Thoracic aorta endothelial cell (primary cell): ENCODE measurements at places on chromosomes 6 and 20. TPM values are rescaled to one million over a fixed set of nuclear protein-coding genes. Genes with fewer than 3 reads are reported as not detected.

TAF4 gene
- 8.8 and 13.2 TPM in 2 replicates for total RNA-seq

ARMH2 gene
- total RNA-seq: not detected in 2 replicates

PRRT1 gene
- total RNA-seq: 0.14 TPM in 1 of 2 replicates, not detected in the other

GINS1 gene
- total RNA-seq: 27.7 and 33.9 TPM in 2 replicates

EPPIN gene
- total RNA-seq: not detected in 2 replicates

ERVFRD-1 gene
- total RNA-seq: not detected in 2 replicates

MLIP gene
- total RNA-seq: 2.7 and 24.1 TPM in 2 replicates

FRK gene
- total RNA-seq: 0.07 and 0.13 TPM in 2 replicates

PNISR gene
- total RNA-seq: 99.3 and 114 TPM in 2 replicates

CDSN gene
- total RNA-seq: not detected in 2 replicates

FBXO5 gene
- total RNA-seq: 33.6 and 40.2 TPM in 2 replicates

RNF182 gene
- 0.14 and 0.40 TPM in 2 replicates for total RNA-seq

FERMT1 gene
- total RNA-seq: 3.3 and 6.5 TPM in 2 replicates

MAP3K5 gene
- 25.5 and 28.1 TPM in 2 replicates for total RNA-seq

OPN5 gene
- total RNA-seq: not detected in 2 replicates

SAPCD1 gene
- 0.66 and 1.6 TPM in 2 replicates for total RNA-seq

CD40 gene
- 8.4 and 19.2 TPM in 2 replicates for total RNA-seq

ME1 gene
- total RNA-seq: 28.5 and 48.2 TPM in 2 replicates

IFNGR1 gene
- total RNA-seq: 50.0 and 67.1 TPM in 2 replicates

POM121L2 gene
- not detected in 2 replicates for total RNA-seq
